ENCODE measurements at places on chromosomes 7 and 10.

GRCh38 chr10:95530029-95530428 lies 31.1 kb downstream of the SORBS1 start:
- no peak for DNase-seq

DNA sequence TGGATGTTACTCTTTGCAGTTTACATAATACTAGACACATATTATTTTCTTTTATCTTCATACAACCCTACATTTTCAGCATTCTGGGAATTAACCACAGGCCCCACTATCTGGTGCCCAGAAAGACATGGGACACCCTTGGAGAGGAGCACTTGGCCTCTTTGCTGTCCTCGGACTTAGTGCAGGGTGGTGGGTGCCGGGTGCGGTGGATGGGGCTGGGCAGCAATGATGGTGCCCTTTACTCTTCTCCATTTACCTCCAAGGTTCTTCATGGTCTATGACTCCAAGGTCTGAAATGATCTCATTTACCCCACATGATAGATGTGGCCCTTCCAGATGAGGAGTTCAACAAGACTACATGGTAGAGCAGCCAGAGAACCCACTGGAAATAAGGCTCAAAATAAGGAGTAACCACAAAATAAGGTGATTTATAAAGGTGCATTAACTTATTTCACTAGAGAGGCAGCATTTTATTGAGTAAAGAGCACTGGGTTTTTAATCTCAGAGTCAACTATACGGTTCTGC lies 56.2 kb upstream of the IGFBP3 start:
- DNase-seq = no peak

DNA sequence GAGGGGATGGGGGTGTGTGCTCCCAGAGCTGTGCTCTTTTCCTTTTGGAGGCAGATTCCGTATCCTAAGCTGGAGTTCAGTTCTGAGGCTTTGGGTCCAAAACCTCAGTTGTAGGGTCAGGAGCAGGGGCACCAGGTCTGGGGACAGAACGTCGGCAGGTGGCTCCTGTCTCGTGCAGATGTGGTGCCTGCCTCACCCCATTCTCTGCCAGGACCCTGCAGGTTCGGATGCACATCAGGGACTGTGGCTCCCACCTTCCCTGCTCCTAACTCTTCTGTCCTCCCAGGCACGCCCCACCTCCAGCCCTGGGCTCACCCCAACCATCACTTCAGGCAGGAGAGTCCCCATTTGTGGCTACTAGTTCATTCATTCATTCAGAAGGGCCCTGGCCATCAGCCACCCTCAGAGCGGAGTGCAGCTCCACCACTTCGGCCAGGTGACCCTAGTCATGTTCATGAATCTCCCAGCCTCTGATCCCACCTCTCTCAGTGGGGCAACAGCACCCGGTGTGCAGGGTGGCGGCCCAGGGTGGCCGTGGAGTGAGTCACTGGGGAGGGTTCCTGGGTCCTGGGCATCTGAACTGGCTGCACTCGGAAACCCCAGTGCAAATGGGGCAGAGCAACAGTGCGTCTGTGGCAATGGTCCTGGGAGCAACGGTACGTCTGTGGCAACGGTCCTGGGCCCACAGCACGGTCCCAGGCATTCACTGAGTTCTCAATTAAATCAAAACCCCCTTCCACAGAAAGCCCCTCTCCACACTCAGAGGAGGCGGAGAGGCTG lies 100.8 kb upstream of the FAM20C start:
- DNase-seq = no peak

- DNase-seq = peak; percentile 26
These were observed 12.9 kb downstream of the JCAD start for GRCh38 chr10:30046476-30046875.

DNA sequence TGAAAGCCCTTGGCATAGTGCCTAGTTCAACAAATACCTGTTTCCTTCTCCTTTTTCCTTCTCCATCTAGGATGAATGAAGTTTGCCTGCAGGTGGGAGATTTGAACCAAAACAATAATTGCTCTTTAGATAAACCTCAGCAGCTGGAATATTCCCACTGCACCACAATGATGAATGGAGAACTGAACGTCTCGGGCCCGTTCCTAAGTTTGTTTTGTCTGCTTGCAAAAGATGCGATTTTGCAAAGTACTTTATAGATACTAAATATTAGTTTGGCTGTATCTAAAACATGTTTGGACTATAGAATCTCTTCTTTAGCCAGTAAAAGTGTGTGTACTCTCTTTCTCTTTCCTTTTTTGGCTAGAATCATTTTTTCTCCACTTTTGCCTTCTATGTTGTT lies 75.8 kb upstream of the BMPER start:
- no peak for DNase-seq

Measured in NCI-H526 (cell line).